ENCODE measurements at places on chromosomes 5 and 9. TPM values are rescaled to one million over a fixed set of nuclear protein-coding genes. Genes with fewer than 3 reads are reported as not detected.

- DNase-seq: peak; percentile 49
Observed at GRCh38 chr9:124766815-124767554, 4.1 kb downstream of the NR6A1 start.

DNA sequence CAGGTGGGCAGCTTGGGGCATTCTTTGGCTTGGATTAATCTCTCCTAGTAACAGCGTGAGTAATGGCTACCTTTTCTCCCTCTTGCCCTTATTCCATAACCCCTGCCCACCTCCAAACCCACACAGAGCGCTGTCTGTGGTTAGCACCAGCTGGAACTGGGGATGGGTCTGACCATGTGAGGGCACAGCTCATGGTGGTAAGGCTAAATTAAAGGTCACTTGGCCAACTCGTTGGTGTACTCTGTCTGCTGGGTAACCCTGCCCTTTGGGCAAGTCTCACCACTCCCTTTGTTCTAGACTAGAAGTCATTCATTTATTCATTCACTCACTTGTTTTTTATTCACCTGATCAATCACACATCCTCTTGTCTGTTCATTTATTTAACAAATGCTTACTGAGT lies 27.8 kb downstream of the PPARGC1B start:
- DNase-seq: no peak

The IL17B gene
- not detected for total RNA-seq

- DNase-seq: no peak
Observed at GRCh38 chr9:86836797-86837196, 110.5 kb downstream of the GAS1 start.

GRCh38 chr5:113806904-113807303 lies 293.4 kb downstream of the YTHDC2 start:
- no peak for DNase-seq

GRCh38 chr5:10360686-10361085 lies 7.2 kb downstream of the MARCHF6 start:
- DNase-seq: no peak

DNA sequence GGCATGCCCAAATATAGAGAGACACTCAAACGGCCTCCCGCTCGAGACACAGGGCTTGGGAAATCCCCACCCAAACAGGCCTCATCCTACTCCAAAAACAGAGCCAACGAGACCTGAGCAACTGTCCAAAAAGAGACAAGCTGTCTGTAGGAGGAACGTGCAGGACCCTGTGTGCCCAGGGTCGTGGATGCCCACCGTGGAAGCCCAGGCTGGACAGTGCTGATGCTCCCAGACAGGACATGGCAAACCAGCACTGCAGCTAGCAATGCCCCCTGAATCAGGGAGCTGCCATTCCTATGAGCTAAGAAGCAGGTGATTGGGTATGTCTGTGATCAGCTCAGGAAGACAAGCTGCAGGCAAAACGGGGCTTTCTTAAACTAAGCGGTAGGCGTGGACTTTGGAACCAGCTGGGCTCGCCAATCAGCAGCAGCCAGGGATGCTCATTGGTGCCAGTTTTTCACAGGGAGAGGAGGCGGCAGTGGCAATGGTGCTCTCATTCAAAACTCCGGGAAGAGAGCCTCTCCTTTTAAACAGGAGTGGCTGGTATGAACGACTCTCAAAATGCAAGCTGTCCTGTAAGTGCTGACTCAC lies 113.1 kb upstream of the IRX2 start:
- DNase-seq: no peak

The MAMDC4 gene
- total RNA-seq: 12.7 TPM

DNA sequence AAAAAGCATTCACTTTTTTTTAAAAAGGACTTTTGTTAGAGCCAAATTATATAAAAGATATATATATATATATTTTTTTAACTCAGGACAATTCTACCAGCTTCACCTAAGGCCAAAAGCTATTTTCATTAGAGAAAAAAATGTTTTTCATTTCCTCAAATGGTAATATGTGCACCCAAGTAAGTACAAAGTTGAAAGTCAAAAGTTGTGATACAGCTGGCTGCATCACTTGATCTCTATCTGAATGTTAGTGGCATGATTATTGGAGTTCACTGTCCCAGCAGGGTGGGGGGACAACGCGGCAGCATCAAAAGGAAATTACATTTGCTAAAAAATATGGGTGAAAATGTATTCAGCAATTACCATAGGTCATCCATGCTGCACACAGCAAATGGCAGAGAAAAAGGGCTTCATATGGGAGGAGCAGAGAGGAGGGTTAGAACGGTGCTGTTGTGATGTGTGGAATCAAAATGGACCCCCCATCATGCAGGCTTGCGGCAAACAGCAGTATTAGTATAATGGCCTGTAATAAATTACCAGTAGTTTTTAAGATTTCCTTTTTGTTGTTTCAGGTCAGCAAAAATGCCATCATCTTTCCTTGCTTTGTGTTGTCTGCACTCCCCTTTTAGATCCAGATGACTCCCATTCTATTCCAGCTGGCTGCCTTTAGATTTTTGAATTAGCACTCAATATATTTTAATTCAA lies 253.7 kb downstream of the MAT2B start:
- DNase-seq: no peak

GRCh38 chr5:6583049-6583880 lies 49.6 kb downstream of the NSUN2 start:
- no peak for DNase-seq

DNA sequence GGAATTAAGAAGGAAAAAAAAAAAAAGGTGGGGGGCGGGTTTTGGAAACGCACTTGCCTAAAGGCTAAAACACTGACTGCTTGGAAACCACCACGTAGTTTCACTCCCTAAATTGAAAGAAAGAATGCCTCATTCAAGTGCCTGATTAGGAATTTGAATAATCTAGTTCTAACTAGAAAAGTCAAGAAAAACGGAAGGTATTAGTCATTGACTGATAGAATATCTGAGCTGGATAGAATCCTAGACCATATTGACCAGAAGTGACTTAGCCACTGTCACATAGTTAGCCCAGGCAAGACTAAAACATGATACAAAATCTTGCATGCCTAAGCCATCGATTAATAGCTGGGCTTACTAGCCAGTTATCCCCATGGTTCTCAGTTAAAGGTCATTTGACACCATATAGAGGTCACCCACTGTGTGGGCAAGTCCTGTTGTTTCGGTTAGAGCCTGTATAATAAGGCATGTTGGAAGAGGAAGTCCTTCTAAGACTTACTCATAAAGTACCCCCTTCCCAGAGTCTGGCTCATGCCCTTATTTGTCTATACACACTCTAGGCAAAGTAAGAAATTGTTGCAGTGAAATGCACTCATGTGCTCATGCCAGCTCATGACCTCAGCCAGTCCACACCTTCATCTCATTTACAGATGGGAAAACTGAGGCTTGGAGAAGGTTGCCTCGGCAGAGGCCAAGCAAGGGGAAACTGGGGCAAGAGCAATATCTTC lies 40.2 kb downstream of the SH3RF2 start:
- DNase-seq: no peak

The OR1Q1 gene
- not detected for total RNA-seq

DNA sequence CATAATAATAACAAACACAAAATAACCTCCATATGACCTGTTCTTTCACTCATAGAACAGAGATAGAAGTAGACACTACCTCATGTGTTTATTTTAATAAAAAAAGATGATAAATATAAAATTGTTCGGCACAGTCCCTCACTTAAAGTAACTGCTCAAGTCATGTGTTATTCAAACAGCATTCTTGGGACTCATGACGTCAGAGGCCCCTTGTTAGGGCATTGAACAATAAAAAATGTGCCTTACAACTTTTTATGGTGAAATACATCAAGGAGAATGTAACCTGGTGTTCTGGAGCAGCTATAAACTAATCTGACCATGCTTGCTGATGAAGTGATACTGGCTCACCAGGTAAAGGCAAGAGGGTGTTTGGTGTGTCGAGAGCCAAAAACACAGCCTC lies 12.2 kb upstream of the NDFIP1 start:
- DNase-seq: no peak

The ENHO gene
- total RNA-seq: 0.46 TPM

GRCh38 chr5:160235731-160236130 lies 6.4 kb downstream of the FABP6 start:
- DNase-seq: no peak

The PLCXD3 gene
- not detected for total RNA-seq

DNA sequence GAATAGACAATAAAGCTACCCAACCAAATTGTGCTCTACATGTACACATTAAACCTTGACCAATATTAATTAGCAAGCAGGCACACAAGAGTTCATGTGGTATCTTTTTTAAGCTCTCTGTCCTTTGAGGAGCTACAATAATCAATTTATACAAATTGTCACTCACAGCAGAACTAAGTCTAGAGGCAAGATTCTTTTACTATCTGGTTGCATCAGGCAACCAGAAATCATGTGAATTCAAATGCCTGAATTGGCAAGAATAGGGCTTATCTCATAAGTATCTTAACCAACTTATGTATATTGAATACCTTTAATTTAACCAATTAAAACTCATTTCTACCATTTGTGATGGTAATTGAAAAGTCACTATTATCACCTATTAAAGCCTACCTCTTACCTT lies 145.5 kb upstream of the HAPLN1 start:
- no peak for DNase-seq

GRCh38 chr5:155530046-155530445 lies 516.5 kb downstream of the KIF4B start:
- no peak for DNase-seq

The SPINK4 gene
- not detected for total RNA-seq

GRCh38 chr5:148968311-148968710 lies 94.6 kb downstream of the SH3TC2 start:
- DNase-seq: no peak

The SLC25A48 gene
- not detected for total RNA-seq

The GKAP1 gene
- 12.4 TPM for total RNA-seq
